ENCODE measurements at places on chromosomes 2 and 18.

- DNase-seq = peak; percentile 48
Observed at GRCh38 chr2:30306522-30306921, 75.2 kb downstream of the LBH start.

GRCh38 chr2:74843433-74843832, 9.5 kb downstream of the HK2 start:
- peak; percentile 76 for DNase-seq

- DNase-seq = peak; percentile 47
Observed at GRCh38 chr2:165274698-165275097, 35.5 kb downstream of the SCN2A start.

DNA sequence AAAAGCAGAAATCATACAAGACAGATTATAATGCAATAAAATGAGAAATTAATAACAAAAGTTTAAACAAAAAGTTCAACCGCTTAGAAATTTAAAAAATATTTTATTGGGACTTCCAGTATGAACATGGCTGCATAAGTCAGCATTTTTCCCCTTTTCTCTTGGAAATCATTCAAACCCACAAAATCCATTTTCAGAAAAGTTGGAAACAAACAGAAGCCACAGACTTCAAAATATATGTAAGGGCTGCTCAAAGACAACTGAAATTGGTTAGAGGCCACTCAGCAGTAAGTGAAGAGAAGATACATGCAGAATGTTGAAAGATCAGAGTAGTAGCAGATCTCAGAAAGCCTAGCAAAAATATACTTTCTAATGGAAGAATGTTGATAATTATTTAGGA, 194.0 kb downstream of the DYSF start:
- DNase-seq = peak; percentile 21

DNA sequence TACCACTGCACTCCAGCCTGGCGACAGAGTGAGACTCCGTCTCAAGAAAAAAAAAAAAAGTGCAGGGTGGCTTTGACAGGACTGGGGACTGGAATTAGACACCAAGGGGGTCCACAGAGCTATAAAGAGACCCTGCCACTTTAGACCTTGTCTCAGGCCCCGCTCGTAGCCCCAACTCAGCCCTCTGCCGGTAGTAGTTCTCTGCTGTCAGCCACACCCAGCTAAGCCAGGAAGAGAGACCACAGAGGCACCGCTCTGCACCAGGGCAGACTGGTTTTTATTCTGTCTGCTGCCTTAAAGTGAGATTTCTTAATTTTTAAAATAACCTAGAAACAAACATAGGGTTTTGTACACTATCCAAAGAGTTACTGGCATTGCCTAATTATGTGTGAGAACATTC, 66.0 kb downstream of the STEAP3 start:
- DNase-seq = no peak

DNA sequence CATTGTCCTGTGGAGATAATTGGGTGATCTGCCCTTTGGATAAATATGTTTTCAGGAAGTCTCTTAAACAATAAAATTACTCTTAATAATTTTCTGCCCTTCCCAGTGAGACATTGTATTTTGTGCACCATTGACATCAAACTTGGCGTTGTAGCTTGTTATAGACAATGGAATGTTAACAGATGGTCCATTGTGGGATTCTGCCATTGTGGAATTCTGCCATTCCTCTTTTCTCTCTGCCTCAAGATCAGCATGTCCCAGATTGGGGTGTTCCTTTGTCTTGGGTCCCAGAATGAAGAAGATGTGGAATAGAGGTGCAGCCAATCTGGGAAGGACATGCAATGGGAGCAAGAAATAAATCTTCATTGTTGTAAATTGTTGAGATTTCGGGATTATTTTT, 15.1 kb upstream of the LDAH start:
- DNase-seq = no peak
